ENCODE measurements at places on chromosomes 2 and 18.
A peak's percentile ranks its signal among the peaks of the same experiment; 100 is the strongest.

DNA sequence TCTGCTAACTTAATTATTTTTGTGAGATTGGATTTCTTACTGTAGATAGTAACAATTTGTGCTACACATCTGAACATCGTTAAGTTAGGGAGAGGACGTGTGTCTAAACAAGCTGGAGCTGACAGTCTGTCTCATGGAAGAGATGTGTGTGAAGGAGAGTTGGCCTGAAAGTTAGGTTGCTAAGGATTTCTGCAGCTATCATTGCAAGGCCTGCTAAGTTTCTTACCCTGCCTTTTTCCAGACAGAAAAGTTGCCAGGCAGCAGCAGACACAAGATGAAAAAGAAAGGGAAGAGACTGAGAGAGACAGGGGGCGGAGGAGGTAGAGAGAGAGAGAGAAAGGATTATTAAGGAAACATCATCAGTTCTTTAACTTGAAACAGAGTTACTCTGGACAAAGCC, 4.1 kb upstream of the LRP1B start:
- no peak for DNase-seq

DNA sequence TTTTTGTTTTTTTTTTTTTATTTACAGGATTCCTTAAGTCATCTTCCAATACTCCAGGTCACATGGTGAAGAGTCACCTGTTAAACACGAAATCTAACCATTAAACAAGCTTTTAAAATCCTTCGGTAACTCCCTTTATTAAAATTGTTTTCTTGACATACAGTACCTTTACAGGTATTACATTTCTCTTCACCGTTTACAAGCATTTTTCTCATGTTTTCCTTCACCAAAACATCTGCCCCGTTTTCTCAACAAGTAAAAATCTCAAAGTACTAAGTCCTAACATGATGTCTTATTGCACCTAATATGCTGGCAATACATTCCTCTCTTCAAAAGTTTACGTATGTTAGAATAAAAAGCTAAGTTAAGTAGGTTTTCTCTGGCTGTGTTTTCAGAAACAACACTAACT, 1.1 kb downstream of the PUM2 start:
- no peak for DNase-seq

GRCh38 chr2:190740449-190740848, 91.6 kb downstream of the NAB1 start:
- DNase-seq: no peak

DNA sequence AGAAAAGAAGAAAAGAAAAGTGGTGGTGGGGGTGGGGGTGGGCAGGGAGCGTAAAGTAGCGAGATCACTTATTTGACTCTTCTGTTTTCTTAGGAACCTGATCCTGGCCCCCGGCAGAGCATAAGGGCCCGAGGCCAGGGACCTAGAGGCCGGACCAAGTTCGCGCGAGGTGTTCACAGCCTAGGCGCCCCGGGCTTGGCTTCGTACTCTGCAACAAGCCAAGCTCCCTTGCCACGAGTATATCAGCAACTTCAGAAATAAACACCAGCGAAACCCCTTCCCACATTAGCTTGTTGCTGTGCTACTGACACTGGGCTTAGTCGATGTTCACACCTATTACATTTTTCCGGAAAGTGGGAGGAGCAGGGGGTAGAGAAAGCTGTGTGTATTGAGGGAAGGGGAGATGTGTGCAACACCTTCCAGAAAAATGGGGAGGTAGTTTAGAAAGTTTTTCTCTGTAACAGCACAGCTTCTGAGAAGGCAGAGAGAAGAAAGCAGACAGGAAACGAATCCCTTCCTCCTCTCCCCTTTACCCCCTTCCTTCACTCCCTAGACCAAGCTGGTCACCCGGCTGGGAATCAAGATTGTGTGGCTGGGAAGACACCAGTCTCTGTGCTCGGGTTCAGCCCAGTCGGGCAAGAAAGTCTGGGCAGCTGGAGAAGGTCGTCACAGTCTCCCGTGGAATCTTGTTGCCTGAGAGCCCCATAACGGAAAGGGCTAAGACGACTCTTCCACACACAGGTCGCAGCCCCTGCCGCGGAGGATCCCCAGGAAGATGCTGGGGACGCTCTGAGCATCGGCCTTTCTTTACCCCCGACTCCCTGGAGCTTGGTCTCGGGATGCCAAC, 12.0 kb upstream of the SATB2 start:
- DNase-seq: no peak

- DNase-seq: no peak
Measured at GRCh38 chr2:36267194-36267593, 88.4 kb upstream of the CRIM1 start.

DNA sequence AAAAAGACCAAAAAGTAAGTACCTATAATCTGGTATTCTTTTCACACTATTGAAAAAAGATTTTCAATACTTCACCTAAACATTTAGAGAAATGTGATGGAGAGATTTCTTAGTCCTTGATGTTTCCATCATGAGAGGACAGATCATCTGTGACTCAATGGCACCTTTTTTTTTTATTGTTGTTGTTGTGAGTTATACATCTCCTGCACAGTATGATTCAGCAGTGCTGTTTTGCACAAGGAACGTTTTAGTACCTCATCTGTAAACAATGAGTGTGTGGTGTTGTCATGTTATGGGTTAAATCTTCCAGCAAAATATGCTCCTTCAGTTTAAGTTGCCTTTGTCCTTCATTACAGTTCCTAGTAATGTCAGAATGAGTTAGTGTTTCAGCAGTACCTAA, 2.2 kb downstream of the KIAA1328 start:
- DNase-seq: no peak

DNA sequence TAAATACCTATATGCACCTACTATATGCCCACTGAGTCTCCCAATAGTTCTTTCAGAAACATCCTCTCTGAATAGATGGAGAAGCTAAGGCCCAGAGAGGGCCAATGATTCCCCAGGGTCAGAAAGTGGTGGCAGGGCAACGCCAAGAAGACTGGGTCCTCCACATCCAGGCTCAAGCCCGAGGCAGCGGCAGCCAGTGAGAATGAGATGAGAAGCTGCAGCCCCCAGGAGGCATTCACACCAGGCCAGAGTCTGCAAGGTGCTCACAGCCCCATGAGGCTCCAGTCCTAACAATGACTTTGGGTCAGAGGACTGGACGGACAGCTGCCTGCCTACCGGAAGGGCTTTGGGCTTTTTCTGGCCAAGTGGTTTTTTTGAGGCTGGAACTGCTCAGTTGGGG, 3.5 kb downstream of the TEX261 start:
- DNase-seq: no peak

DNA sequence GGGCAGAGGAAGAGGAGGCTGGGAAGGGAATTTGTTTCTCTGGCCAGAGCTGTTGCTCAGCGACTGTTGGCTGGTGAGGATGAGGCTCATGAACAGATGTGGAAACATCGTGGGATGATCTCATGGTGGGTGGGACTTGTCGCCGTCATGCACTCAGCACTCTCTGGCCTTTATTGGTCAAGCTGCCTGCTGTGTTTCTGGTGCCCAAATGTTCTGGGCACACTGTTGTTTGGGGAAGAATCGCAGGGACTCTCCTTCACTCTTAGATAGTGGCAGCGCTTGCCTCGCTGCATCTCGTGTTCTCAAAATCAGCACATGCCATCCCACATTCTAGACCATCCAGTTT, 145.6 kb downstream of the AGAP1 start:
- DNase-seq: peak; percentile 53

- no peak for DNase-seq
Measured at GRCh38 chr2:199772035-199772976, 78.7 kb downstream of the FTCDNL1 start.

DNA sequence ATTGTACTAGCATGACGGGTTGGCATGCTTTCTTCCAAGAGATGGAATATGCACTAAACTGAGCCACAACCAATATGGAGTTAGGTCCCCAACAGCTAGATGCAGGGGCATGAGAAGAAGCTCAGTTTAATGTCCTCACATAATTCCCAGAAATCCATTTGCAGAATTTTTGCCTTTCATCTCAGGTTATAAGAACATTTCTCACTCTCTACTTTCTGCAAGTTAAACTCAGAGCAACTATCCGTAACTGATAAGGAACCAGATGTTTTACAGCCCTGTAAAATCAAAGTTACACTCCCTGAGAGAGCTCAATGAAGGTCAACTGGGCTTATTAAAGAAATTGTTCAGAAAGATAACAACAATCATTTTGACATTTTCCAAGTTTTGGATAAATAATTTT, 30.7 kb downstream of the COPS8 start:
- no peak for DNase-seq

DNA sequence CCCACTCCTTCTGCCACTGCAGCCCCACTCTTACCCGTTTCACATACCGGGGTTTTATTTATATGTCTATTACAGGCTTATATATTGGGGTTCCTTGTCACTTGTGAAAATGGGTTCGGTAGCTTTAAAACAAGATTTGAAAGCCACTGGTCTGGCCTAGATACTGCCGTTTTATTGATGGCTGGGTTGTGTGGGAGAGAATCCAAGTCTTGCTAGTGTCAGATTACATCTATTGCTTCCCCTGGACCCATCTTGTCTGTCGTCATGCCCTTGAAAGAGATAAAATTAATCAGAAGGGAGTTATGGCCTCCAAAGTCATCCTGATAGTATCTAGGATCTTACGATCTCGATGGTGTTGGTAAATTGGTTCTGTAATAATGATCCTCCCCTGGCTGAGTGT, 79.4 kb downstream of the EIPR1 start:
- DNase-seq: no peak

DNA sequence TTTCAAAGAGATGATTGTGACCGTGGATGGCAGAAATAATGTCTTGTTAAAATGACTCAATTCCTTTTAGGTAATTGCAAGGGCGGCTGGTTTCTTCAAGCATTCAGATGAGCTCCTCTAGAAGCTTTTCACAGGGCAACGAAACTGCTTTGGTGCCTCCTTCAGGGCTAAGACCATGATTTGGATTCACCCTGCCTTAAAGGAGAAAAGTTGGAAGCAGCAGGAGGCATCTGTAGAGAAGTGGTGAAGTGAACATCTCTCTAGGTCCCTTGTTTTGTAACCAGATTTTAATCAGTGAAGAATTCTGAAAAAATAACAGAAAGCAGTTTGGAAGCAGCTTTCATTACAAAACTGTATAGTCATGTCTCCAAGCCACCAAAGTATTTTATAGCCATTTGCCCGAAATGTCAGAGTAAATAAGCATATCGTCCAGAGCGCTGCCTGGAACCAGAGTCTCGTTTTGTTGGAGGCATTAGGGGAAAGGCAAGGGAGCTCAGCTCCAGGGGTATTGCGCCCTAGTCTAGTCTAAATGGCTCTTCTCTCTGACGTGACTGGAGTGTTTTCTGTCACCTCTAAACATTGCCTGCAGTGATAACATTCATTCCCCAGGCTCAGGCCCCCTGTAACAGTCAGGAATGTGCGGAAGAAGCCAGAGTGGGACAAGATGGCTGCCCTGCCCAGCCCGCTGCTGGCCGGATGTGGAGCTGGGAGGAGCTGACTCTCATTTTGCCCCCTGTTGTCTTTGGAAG, 57.8 kb upstream of the ITGB6 start:
- DNase-seq: no peak

DNA sequence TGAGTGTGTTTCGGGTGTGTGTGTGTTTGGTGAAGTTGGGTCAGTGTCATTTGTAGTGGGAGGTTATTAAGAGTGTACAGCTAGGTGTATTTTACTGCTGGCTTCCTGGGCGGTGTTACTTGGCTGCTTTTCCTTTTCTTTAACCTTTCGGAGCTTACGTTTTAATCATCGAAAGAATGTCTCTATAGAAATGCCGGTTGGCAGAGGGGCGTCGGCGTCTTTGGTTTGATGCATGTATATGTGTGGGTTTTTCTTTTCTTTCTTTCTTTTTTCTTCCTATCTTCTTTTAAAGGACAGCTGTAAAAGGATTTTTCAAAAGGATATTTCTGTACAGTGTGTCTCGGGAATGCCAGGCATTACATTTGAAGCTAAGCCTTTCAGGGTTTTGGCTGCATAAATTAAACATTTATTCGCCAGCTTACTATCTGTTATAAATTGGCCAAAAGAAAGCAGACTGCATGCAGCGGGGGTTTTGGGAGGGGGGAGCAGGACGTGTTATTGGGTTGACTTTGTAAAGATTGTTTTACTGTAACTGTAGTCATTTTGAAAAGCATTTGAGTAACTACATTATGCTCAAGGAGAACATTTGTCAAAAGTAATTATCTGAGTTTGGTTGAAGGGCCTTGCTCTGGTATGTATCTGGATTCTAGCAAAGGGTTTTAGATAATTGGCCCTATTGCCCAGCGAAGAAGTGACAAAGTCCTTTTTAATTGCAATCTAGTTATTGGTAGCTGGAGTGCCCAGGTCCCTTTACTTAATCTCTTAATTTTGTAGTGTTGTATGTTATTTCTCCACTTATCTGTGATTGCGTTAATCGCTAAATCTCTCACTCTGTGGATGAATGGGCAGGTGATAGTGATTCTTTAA, 1.6 kb downstream of the ASXL3 start:
- DNase-seq: no peak

- no peak for DNase-seq
Measured at GRCh38 chr2:14231391-14231898, 401.1 kb upstream of the LRATD1 start.

- DNase-seq: no peak
Measured at GRCh38 chr2:100194951-100195350, 52.6 kb upstream of the AFF3 start.

DNA sequence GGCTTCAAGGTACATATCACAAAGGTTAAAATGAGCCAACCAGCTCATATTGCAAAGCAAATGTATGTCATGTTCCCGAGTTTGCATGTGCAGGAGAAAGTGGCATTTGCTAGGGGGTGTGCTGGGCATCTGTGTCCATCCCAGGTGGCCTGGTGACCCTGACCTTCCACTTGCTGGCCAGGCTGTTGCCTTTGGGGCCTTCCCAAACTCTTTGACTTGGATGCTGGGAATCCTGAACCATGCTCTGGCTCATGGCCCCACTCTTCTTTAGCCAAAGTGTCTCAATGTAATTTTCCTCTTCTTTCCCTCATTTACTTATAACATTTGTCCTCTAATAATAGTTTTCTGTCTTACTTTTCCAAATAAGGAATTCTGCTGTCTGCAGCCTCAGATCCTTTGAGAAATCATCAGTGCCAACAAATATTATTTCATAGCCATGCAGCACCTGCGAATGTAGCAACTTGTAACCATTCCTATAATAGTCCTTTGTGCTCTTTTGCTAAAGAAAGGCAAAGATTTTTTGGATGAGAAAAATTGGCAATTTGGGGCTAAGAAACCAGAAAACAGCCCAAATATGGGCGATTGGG, 64.2 kb downstream of the MTCL1 start:
- no peak for DNase-seq

- DNase-seq: no peak
Measured at GRCh38 chr2:71736986-71737385, 283.6 kb downstream of the DYSF start.

DNA sequence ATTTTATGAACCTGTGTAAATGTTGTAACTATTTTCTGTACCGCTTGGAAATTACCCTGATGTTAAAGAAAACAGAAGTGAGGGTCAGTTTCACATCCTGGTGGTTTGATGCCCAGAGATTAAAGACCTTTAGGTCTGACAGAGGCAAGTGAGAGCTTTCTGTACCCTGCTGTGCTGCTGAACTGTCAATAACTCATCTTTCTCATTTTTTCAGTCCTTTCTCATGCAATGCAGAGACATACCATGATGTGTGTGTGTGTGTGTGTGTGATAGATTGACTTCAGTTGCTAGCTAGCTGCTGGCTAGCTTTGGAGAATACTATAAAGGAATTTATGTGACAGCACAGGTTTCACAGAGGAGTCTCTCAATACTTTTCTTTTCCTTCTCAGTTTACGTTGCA, 2025.6 kb upstream of the LRRTM1 start:
- DNase-seq: no peak

All from RCC 7860 (cell line).